GM19239 (cell line): ENCODE measurements at places on chromosomes 2 and 18.

DNA sequence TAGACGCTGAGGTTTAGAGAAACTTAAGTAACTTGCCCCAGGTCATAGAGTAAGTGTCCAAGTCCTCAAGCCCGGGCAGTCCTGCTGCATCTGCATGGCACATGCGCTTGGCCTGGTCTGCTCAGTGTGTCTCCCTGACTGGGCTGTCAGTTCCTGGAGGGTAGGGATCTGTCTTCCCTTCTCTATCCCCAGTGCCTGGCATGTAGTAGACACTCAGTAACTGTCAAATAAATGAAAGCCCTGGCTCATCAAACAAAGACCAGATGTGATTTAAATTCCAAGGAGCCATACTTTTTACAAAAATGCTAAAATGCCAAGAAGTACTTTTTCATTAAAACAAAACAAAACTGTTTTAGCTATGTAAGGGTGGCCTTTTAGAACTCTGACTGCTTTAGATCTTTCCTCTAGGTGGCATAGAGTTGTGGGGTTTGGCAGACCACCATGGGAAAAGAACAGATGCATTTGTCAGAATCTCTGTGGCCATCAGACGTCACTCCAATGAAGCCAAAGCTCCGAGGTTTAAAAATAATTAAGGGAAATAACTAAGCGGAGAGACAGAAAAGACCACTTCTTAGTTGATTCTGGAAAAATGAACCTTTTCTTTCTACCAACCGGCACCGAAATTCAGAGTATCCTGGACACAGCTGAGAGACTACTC lies 34.0 kb downstream of the EPAS1 start:
- no peak for DNase-seq

- no peak for DNase-seq
Observed at GRCh38 chr2:240572141-240573031, 4.1 kb downstream of the RNPEPL1 start.

DNA sequence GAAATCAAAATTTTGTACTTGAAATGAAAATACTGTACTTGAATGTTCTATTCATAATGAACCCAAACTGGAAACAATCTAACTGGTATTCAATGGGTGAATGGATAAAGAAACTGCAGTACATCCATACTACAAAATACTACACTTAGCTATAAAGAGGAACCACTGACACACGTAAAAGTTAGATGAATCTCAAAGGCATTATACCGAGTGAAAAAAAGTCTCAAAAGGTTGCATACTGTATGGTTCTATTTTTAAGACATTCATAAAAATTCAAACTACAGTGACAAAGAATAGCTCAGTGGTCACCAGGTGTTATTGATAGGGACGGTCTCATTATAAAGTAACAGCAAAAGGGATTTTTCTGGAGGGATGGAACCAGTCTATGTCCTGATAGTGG lies 41.1 kb downstream of the COBLL1 start:
- DNase-seq, result no peak

GRCh38 chr2:234392041-234392615 lies 104.8 kb downstream of the ARL4C start:
- DNase-seq, result no peak

DNA sequence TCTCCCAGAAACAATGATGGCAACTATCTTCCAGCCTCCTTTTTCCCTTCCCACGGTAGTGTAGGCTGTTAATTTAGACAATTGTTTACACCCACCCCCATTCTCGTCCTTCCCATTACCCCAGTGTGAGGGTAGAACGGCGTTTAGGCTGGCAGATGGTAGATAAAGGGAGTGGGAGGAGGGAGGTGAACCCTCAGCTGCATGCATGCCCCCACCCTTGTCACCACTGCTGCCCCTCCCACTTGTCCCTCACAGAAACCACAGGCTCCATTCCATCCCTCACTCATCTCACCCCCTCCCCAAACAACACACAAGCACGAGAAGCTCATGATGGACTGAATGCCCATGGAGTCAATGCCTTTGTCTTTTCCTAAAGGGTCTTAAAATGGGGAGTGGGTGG lies 107.9 kb upstream of the PARD3B start:
- no peak for DNase-seq

DNA sequence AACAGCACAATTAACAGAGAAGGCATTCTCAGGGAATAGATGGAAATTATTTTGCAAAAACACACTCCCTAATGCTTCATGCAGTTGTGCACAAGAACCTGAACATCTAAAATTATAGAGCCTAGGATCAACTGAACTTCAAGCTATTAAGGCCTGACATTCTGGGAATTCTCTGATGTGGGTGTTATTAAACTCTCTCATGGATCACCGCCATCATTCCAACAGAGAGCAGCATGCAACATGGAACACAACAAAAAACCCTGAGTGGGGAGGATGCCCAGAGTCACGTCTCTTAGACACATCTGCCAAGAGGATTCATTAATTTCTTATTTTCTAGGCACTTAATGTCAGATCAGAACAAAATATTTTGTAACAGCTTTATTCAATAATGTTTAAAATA lies 543.8 kb downstream of the ERBB4 start:
- DNase-seq, result no peak

DNA sequence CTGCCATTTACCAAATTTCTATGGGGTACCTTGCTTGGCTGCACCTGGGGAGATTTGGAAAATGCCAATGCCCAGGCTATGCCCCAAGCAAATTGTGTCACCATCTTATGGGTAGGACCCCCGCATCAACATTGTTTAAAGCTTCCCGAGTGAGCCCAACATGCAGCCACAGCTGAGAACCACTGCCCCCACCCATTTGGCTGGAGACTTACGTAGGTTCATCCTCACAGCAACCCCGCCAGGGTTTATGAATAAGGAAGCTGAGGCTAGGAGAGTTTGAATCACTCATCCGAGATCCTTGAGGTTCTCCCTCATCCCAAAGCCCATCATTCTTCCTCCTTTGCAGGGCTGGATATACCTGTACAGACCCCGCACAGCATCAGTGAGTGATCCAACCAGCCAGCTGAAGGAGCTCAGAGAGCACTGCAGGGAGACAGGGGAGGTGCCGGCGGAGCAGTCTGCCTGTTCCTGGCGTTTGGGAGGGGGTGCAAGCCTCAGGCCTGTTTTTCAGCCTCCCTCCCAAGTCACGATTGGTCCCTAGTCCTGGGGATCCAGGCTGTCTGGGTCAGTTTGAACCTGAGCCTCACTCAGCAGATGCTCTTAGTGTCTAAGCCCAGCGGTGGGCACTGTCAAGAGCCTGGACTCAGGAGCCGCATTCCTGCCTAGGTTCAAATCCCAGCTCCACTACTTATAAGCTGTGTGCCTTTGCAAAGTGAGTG lies 164.9 kb downstream of the SMAD7 start:
- no peak for DNase-seq

- DNase-seq, result no peak
Observed at GRCh38 chr2:1047485-1047884, 96.8 kb downstream of the SNTG2 start.

DNA sequence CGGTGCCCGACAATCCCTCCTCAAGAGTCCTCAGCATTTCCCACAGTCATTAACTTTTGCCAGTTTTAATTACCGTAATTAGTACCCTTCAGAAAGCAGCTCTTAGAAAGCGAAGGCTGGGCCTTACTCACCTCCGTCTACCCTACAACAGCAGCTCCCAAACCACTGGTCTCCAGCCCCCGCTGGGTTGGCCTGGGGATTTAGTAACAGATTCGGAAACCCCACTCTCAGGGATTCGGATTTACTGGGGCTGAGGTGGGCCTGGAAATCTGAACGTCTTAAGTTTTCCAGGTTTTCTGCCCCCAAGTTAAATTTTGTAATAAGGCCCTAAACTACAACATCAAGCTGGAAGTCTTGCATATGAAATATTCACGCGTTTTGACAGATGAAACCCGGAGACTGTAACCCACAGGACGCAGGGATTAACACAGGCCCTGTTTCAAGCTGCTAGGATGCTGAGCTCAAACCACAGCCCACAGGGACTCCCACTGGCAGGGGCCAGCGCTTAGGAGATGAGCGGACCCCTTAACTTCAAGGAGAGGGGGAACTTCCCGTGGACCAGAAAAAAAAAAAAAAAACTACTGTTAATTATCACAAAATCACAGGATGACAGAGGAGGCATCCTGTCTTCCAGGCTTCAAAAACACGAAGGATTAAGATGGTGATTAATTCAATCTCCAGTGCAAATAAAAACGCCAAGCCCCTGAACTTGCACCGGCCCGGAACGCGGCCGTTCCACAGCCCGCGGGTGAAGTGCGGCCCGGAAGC lies 985 bp downstream of the ILKAP start:
- peak; percentile 41 for DNase-seq

DNA sequence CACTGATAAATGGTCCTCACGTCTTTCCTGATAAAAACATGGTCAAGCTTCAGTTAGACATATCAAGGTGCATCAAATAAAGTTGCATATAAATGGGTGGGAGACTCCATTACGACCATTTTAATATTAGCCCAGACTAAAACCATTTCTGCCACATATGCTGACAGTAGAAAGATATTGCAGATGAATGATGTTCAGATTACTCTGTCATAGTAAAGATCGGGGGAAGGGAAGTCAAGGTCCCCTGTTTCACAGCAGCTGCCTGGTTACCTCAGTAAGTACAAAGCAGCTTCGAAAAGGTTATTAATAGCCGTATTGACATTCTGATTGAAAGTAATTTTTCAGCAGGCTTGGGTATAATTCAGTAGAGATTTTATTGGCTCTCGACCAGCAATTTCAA lies 927.7 kb upstream of the CDH2 start:
- DNase-seq, result no peak

GRCh38 chr18:63908858-63909257 lies 1.1 kb downstream of the SERPINB10 start:
- DNase-seq, result no peak

GRCh38 chr2:110124038-110124825 lies 8.6 kb upstream of the MALL start:
- no peak for DNase-seq

GRCh38 chr2:27792759-27793158 lies 21.2 kb downstream of the MRPL33 start:
- no peak for DNase-seq

- no peak for DNase-seq
Observed at GRCh38 chr2:164495491-164496223, 125.6 kb downstream of the GRB14 start.

DNA sequence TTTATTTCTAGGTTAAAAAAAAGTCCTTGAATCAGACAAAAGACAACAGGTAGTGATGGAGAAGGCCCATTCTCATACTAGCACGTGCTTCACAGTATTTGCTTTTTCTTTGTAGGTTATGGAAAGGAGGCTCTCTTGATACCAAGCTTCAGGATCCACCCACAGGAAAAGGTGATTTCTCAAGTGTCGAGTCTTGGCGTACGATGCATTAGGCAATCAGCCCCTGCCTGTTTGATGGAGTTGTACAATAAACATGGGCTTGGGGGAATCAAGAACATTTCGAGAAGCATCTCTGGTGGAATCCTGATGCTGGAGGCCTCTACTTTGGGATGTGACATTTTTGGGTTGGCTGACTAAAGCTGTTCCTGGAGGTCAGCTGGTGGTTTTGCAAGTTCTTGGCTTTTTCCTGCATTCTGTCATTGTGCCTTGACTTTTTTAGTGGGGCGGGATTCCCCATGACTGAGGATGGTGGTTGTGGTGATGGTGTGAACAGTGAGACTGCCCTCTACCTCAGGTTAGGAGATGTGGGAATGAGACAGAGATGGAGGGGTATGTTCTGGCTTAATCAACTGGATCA lies 231.5 kb upstream of the SPRED2 start:
- no peak for DNase-seq

DNA sequence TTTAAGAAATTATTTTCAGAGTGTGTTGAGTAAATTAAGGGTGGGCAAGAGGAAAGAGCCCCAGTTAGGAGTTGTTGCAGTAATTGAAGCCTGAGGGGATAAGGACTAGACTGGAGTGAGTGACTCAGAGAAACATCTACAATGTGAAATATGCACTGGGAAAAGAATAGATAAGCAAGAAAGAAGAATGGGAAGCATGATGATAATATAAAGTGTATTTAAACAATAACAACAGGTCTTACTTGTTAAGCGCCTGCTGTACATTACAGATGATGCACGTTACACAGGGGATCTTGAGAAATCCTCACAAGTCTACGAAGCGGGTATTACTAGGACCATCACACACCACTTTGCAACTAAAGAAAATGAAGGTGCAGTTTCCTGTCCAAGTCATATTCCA lies 73.6 kb upstream of the STK17B start:
- DNase-seq, result no peak

- no peak for DNase-seq
Observed at GRCh38 chr2:15119722-15120175, 441.4 kb downstream of the NBAS start.

GRCh38 chr2:84495539-84496146 lies 20.7 kb upstream of the DNAH6 start:
- DNase-seq, result peak; percentile 17

- no peak for DNase-seq
Observed at GRCh38 chr2:48590017-48590416, 27.6 kb upstream of the GTF2A1L start.

DNA sequence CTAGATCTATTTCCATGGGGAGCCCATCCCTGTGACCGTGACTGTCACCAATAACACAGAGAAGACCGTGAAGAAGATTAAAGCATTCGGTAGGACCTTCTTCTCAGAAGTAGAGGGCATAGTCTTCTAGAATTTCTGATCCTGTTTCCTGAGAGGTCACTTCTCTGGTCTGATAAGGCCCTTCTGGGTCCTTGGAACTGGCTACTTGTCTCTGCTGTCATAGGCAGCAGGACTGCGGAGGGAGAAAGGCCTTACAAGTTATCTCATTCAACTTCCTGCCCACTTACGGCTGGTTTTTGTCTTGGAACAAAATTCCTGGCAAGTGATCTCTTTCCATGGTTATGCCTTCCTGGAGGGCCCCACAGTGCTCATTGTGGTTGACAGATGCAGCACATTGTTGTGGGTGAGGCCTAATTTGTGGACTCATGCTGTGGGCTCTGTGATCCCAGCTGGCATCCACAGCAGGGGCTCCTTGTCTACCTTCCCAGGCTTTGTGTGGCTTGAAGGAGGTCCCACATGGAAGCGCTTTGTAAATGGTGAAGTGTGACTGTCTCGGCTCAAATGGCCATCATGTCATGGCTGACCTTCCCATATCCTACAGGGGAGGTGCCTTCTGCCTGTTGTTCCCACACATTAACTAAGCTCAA lies 22.0 kb downstream of the SAG start:
- no peak for DNase-seq

GRCh38 chr2:118774458-118775133 lies 72.9 kb downstream of the EN1 start:
- no peak for DNase-seq

GRCh38 chr2:180985771-180986395 lies 5.5 kb downstream of the UBE2E3 start:
- DNase-seq, result no peak
